ENCODE measurements at places on chromosomes 6 and 20.

DNA sequence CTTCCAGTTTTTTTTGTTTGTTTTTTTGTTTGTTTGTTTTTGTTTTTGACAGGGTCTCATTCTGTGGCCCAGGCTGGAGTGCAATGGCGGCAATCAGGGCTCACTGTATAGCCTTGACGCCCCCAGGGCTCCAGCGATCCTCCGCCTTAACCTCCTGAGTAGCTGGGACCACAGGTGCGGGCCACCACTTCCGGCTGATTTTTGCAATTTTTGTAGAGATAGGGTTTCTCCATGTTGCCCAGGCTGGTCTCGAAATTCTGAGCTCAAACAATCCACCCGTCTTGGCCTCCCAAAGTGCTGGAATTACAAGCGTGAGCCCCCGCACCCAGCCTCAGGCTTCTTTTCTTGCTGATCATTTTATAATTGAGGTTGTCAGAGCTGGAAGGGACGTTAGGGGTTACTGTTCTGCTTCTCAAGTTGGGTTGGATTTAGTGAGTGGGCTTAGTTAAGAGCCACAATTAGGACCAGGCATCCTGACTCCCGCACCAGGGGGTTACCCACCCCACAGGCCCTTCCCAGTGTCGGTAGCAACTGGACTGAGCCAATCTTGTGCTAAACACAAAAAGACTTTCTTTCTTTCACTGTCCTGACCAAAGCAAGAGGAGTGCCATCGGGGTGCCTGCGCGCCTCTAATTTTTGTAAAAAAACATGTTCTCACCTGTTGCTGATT lies 13.1 kb upstream of the ZSCAN9 start:
- no peak for DNase-seq

GRCh38 chr6:26234421-26235301 lies 130.3 kb upstream of the BTN3A2 start:
- peak; percentile 54 for DNase-seq

GRCh38 chr6:140744659-140745320 lies 1370.3 kb upstream of the CITED2 start:
- no peak for DNase-seq

GRCh38 chr6:79538106-79538971 lies 1.1 kb upstream of the LCA5 start:
- DNase-seq = no peak

DNA sequence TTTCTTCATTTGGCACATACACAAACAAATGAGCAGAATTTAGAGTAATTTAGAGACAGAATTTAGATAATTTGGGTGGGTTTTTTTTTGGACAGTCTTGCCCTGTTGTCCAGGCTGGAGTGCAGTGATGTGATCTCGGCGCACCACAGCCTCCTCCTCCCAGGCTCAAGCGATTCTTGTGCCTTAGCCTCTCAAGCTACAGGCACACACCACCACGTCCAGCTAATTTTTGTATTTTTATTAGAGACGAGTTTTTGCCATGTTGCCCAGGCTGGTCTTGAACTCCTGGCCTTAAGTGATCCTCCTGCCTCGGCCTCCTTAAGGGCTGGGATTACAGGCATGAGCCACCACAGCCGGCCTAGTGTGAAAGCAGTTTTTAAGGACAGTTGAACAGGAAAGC lies 127.8 kb downstream of the MTHFD1L start:
- DNase-seq = no peak

- DNase-seq = peak; percentile 13
Observed at GRCh38 chr20:33915726-33916331, 77.9 kb upstream of the RALY start.

- no peak for DNase-seq
Observed at GRCh38 chr6:75281653-75282052, 2.9 kb downstream of the TMEM30A start.

- no peak for DNase-seq
Observed at GRCh38 chr20:32449890-32450401, 91.8 kb downstream of the ASXL1 start.

DNA sequence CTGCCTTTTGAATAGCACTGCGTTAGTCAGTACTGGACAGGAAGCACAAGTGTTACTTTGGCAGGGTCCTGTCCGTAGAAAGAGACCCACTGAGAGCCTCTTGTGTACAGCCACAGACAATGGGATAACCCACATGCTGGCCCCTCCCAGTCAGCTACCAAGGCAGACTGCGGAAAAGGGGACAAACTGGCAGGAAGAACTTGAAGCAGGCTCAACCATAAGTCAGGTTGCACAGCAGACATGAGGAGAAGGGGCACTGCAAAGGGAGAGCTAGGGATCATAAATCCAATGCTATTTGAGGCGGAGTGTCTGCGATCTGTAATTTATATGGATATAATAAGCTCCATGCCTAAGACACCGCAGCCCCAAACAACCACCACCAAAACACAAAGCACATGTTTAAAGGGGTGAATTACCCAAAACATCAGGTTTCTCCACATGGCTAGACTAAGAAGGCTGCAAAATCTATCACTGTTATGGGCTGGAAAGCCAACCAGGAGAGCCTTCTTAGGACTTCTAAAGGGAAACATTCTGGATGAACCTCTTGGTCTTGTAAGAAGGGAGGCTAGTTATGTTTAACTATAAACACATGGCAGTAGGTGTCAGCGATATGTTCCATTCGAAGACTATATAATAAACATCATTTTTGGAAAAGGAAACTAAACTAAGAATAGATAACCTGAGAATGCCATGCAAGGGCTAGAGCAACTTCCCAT lies 141.7 kb downstream of the BACH2 start:
- DNase-seq = no peak

DNA sequence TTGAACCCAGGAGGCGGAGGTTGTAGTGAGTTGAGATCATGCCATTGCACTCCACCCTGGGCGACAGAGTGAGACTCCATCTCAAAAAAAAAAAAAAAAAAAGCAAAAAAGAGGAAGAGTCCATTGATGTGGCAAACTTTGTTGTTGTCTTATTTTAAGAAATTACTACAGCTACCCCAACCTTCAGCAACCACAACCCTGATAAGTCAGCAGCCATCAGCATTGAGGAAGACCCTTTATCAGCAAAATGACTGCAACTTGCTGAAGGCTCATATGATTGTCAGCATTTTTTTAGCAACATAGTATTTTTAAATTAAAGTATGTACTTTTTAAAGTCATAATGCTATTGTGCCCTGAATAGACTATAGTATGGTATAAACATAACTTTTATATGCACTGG lies 48.8 kb downstream of the ZFP64 start:
- no peak for DNase-seq

- DNase-seq = no peak
Observed at GRCh38 chr20:20440481-20440880, 72.6 kb downstream of the INSM1 start.

- DNase-seq = no peak
Observed at GRCh38 chr6:142174703-142175102, 27.6 kb downstream of the VTA1 start.

DNA sequence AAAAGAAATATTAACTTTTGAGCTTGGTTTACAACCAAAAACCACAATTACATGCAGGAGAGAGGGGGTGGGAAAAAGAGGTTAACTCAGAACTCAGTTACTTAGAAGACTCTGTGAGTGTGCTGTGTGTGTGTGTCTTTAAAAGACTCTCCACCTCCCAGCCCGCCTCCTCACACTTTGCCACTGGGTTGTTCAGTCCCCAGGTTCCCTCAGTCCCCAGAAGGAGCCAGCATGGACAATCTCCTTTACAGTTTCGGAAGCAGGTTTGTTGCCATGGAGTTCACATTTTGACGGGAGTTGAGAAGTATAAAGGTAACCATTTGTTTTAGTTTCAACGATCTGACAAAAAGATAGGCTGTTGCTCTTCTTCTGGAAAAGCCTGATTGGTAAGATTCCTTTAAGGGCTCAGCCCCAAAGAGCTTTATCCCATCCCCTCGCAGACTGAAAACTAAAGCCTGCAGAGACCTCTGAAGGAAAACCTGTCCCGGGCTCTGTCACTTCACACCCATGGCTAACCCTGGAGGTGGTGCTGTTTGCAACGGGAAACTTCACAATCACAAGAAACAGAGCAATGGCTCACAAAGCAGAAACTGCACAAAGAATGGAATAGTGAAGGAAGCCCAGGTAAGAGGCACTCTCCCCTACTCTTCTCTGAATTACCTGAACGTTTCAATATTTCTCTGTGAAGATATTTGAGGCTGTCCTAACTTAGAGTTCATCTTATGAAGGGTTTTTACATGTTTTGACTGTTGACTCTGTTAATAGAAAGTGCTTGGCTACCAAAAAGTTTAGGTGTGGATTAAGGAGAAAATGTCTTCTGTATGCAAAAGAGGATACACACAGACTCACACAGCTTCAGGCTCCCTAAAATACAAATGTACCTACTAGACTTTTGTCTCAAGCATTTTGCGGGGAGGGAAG lies at the start of gene SPTLC3:
SPTLC3 (plus strand) TSS at position 212 of the 921 bp plus-strand sequence; CDS start at position 508, 296 bp downstream.
- DNase-seq = no peak

DNA sequence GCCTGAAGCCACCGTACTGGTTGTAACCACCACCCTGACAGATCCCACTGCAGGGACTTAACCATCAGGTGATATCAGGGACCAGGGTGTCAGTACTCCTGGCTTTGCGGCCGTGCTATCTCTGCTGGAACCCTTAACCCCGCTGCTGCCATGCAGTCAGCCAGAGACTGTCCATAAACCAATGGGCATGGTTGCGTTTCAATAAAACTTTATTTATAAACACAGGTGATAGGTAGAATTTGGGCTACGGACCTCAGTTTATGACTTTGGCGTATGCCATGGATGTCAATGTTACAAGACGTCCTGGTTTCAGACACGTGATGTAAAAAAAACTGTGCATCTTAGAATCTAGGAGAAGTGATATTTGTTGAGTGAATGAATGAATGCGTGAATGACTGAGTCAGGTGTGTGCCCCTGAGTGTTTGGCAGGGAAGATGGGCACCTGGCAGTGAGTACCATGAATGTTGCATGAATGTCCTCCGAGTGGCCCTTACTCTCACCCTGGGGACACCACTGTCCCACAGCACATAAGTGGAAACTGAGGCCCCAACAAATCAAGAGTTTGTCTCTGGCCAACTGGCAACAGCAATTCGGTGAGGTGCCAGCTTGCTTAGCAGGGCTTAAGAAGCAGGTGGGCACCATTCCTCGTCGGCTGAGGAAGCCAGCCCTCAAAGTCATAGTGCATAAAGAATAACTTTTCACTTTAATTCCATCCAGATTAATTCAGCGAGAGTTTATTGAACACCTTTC lies 64.0 kb upstream of the APCDD1L start:
- DNase-seq = no peak

GRCh38 chr6:804771-805170 lies 111.8 kb upstream of the EXOC2 start:
- DNase-seq = no peak

All from activated CD8-positive, alpha-beta memory T cell treated with anti-CD3 and anti-CD28 coated beads for 48 hours (primary cell).